ENCODE measurements at places on chromosomes 12 and 14.

DNA sequence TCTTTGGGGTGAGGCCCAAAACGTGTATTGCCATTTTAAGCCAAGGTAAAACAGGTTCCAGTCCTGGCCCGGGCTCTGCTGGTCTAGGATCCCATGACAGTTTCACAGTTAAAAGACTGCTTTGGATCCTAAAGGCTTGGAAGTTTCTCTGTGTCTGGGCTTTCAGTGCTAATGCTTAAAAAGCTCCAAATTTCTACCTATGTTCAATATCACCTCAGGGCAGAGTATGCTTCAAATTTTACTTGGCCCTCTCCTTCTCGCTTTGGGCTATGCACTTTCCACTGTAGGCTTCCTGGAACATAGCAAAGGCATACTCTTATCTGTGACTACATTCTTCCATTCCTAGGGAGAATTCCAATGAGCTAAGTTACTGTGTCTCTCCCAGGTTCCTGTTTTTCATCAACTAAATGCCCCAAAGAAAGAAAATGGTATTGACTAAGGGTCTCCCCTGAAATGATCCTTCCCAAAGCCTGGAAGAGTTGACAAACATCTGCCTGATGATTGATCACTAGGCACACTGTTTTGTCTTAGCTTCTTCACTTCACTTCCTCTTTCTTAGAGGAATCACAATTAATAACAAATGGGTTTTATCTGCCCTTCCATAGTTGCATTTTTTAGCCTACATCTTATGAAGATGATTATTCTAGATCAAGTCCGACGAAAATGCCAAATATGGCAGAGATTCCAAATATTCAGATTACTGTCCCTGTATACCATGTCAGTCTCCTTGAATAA lies 79.4 kb downstream of the TMTC2 start:
- H3K27me3 ChIP-seq, result no peaks in the 10 kb centered on the region
- H3K4me1 ChIP-seq, result no peaks in the 10 kb centered on the region
- no peak overlapping the region for H3K27ac ChIP-seq
- H3K36me3 ChIP-seq, result no peaks in the 10 kb centered on the region
- DNase-seq, result no peak

DNA sequence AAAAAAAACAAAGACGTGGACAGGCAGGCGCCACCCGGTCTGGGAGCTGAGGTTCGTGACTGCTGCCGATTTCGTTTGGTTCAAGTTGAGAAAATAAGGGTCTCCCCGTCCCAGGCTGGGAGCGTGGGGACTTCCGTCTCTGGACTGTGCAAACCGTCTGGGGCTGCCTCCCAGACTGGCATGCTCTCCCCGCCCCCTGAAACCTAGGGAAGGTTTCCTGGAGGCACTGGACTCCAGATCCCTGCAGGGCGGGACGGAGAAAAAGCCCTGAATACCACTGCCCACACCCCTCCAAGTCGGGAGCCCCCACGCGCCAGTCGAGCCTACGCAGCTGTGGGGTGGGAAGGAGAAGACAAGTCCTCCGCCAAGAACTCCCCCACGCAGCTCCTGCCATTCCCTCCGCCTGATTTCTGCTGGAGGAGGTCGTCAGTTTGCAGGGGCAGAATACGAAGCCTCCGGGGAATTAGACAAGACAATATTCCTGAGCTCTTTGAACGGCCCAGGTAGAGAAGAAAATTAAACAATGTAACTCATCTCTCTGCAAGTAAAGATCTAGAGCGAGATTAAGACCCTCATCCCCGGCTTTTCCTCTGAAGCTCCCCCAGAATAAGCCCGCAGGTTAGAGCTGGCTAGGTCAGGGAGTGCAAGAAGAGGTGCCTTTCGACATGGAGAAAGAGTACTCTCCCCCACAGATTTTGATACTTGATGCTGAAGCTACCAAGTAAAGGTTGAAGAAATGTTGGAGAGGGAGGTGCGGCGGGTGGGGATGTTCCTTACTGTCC lies 10.4 kb upstream of the HOXC13 start:
- H3K4me3 ChIP-seq, result no peak overlapping the region
- H3K4me1 ChIP-seq, result no peaks in the 10 kb centered on the region
- H3K36me3 ChIP-seq, result no peaks in the 10 kb centered on the region
- no peak overlapping the region for H3K27ac ChIP-seq

- H3K27ac ChIP-seq, result no peak overlapping the region
- H3K4me3 ChIP-seq, result no peak overlapping the region
- H3K36me3 ChIP-seq, result peaks cover 2% of the 10 kb centered on the region
- H3K27me3 ChIP-seq, result no peaks in the 10 kb centered on the region
- no peak for DNase-seq
- H3K4me1 ChIP-seq, result peaks cover 21% of the 10 kb centered on the region
Observed at GRCh38 chr14:63504648-63505047, 38.5 kb downstream of the PPP2R5E start.

GRCh38 chr12:26244503-26244902 lies 49.1 kb downstream of the SSPN start:
- DNase-seq, result no peak
- peaks cover 2% of the 10 kb centered on the region for H3K27me3 ChIP-seq
- H3K27ac ChIP-seq, result no peak overlapping the region

GRCh38 chr12:6638305-6638704 lies 2.5 kb upstream of the LPAR5 start:
- DNase-seq, result no peak
- H3K4me1 ChIP-seq, result peaks cover 21% of the 10 kb centered on the region
- no peaks in the 10 kb centered on the region for H3K36me3 ChIP-seq
- H3K4me3 ChIP-seq, result no peak overlapping the region

DNA sequence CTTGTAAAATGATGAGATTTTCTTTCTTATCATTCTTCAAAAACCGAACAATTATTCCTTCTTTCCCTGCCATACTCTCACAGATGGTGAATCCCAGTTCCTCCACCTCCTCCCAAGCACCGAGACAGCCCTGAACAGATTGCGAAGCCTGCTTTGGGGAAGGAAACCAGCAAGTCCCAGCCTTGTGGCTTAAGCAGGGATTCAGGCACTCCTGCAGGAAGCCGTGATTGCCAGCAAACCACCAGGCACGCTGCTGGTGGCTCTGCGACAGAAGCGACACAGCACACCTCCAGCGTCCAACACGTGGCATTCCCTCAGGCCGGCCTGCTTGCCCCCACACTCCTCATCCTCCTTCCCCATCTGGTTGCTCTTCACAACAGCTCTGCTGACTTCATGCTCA lies 237.7 kb downstream of the GXYLT1 start:
- no peak overlapping the region for H3K4me3 ChIP-seq
- no peaks in the 10 kb centered on the region for H3K36me3 ChIP-seq
- H3K27me3 ChIP-seq, result no peaks in the 10 kb centered on the region

- no peak overlapping the region for H3K4me3 ChIP-seq
- no peak for DNase-seq
- H3K36me3 ChIP-seq, result peaks cover 23% of the 10 kb centered on the region
- no peak overlapping the region for H3K27ac ChIP-seq
Observed at GRCh38 chr12:47189728-47190127, 110.0 kb upstream of the AMIGO2 start.

DNA sequence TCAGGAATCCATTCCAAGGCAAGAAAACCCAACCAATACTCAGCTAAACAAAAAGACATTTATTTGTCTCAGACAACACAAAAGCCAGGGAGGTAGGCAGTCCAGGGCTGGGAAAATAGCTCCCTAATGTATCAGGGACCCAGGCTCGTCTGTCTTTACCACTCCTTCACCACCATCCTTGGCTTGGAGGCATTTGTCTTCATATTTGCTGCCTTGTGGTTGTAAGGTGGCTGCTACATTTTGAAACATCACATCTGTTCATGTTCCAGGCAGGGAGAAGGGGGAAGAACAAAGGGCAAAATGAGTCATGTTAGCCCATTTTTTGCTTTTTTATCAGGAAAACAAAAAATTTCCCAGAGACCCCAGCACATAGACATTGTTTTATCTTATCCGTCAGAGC lies 44.8 kb upstream of the PCED1B start:
- no peak for DNase-seq
- H3K27me3 ChIP-seq, result no peaks in the 10 kb centered on the region
- no peak overlapping the region for H3K4me3 ChIP-seq
- H3K27ac ChIP-seq, result no peak overlapping the region

DNA sequence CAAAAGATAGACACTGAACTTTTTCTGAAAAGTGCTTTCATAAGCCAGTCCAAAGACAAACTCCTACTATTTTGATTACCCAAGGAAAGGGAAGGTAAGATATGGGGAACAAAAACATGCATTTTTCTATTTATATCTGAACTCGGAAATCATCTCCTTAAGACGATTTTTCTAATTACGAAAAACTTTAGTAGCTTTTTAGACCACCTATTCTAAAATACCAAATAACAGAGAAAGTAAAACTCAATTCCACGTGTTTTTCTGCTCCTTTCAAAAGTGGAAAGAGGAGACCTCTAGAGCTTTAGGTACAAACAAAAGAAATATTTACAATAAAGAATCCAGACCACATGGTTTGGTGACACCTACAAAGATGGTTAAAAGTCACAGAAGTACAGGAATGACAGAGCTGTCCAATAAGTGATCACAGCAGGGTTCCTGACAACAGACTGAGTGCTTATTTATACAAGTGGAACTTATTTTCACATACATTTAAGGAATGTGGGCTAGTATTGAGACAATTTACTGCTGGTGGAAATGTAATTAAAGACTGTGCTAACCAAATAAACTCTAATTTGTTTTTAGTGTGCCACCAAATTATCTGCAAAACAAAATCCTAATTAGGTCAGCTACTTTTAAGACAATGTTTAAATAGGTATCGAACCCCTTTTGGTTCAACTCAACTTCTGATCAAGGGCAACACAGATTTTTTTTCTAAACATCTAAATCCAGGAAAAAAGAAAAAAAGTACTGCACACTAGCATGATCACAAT lies 2.4 kb downstream of the LRIG3 start:
- H3K4me3 ChIP-seq, result no peak overlapping the region
- H3K36me3 ChIP-seq, result no peaks in the 10 kb centered on the region
- no peak for DNase-seq
- H3K4me1 ChIP-seq, result peaks cover 5% of the 10 kb centered on the region
- H3K27ac ChIP-seq, result no peak overlapping the region

GRCh38 chr14:88960496-88960895 lies 136.0 kb downstream of the TTC8 start:
- no peak for DNase-seq
- no peaks in the 10 kb centered on the region for H3K4me1 ChIP-seq
- H3K27me3 ChIP-seq, result peaks cover 3% of the 10 kb centered on the region
- H3K36me3 ChIP-seq, result no peaks in the 10 kb centered on the region

- no peaks in the 10 kb centered on the region for H3K27me3 ChIP-seq
- peaks cover 50% of the 10 kb centered on the region for H3K4me1 ChIP-seq
- no peak overlapping the region for H3K4me3 ChIP-seq
- DNase-seq, result peak; percentile 63
- peak overlapping the region; percentile 82 for H3K27ac ChIP-seq
Observed at GRCh38 chr14:91417983-91418386, 365 bp upstream of the CCDC88C start.

- no peaks in the 10 kb centered on the region for H3K4me1 ChIP-seq
- no peak overlapping the region for H3K4me3 ChIP-seq
- no peaks in the 10 kb centered on the region for H3K27me3 ChIP-seq
- no peak for DNase-seq
Observed at GRCh38 chr12:99311373-99311772, 336.2 kb upstream of the GARIN6 start.

DNA sequence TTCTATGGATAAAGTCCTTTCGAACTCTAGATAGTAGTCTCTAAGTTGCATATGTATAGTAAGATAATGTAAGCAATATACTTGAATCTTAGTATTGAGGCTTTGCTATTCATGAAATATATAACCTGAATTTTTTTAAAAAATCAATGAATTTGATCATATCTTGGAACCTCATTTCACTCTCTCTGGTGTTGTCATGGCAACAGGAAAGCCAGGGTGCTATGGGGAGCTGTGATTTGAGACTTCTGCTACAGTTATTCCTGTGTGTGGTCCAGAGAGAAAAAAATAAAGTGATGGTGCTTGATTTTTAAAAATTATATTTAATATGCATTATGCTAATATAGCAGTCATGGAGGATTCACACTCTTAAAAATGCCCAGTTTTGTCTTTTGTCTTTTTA lies 508.0 kb downstream of the SNAPC1 start:
- no peak overlapping the region for H3K27ac ChIP-seq
- DNase-seq, result no peak
- H3K4me3 ChIP-seq, result no peak overlapping the region
- H3K36me3 ChIP-seq, result no peaks in the 10 kb centered on the region
- H3K4me1 ChIP-seq, result no peaks in the 10 kb centered on the region

GRCh38 chr12:27462151-27462694 lies 15.7 kb downstream of the SMCO2 start:
- no peak for DNase-seq
- H3K27me3 ChIP-seq, result peaks cover 7% of the 10 kb centered on the region
- H3K4me3 ChIP-seq, result no peak overlapping the region
- no peak overlapping the region for H3K27ac ChIP-seq
- no peaks in the 10 kb centered on the region for H3K36me3 ChIP-seq

- no peak overlapping the region for H3K4me3 ChIP-seq
- H3K36me3 ChIP-seq, result no peaks in the 10 kb centered on the region
- no peak overlapping the region for H3K27ac ChIP-seq
Observed at GRCh38 chr12:94730847-94731246, 80.5 kb upstream of the TMCC3 start.

- peaks cover 2% of the 10 kb centered on the region for H3K27me3 ChIP-seq
- no peak overlapping the region for H3K4me3 ChIP-seq
- DNase-seq, result no peak
- H3K36me3 ChIP-seq, result no peaks in the 10 kb centered on the region
Observed at GRCh38 chr12:5200278-5201087, 156.8 kb downstream of the KCNA5 start.

DNA sequence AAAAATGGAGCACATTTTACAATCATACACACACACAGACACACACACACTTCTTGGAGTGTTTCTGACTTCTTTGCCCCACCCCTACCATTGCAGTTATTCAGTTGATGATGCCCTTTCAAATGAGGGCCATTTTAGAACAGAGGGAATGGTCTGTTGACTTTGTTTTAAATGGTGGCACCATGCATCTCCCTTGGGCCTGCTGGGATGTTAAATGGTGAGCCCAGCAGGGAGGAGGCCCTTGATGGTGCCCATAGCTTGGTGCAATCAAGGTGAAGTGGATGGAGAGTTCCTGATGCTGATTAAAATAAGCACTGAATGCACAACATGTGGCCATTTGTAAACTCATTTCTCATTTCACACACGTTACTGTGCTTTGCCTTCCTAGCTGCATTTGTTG lies 13.3 kb downstream of the C12orf75 start:
- H3K4me3 ChIP-seq, result no peak overlapping the region
- H3K27me3 ChIP-seq, result no peaks in the 10 kb centered on the region
- DNase-seq, result no peak
- peaks cover 5% of the 10 kb centered on the region for H3K36me3 ChIP-seq

DNA sequence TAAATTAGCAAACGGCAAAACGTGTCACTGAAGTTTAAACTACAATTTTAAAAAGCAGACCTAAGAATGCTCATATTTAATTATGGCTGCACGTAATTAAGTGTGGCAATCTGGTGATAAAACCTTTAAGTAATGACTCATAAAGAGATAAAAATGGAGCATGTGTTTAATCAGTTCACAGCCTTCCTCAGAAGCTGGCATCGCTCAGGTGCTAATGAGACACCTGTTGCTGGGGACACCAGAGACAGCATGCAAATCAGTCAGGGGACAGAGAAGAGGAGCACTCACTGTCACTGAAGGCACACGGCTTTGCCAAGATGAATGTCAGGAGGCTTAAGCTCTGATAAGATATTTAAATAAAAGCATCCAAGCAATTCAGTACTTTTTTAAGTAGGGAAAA lies 840.3 kb downstream of the GALC start:
- no peak overlapping the region for H3K4me3 ChIP-seq
- H3K4me1 ChIP-seq, result no peaks in the 10 kb centered on the region
- H3K27ac ChIP-seq, result no peak overlapping the region
- DNase-seq, result no peak
- H3K27me3 ChIP-seq, result no peaks in the 10 kb centered on the region

GRCh38 chr14:92382677-92383076 lies 59.7 kb downstream of the SLC24A4 start:
- H3K36me3 ChIP-seq, result no peaks in the 10 kb centered on the region
- H3K4me3 ChIP-seq, result no peak overlapping the region
- no peaks in the 10 kb centered on the region for H3K4me1 ChIP-seq

- H3K27ac ChIP-seq, result no peak overlapping the region
- no peaks in the 10 kb centered on the region for H3K36me3 ChIP-seq
- H3K4me1 ChIP-seq, result no peaks in the 10 kb centered on the region
Observed at GRCh38 chr12:118011377-118011776, 5.1 kb upstream of the RFC5 start.
